Left forelimb (tissue), 1 donor: ENCODE measurements at places on chromosomes 4 and X.

- no peak for DNase-seq
Measured at GRCh38 chr4:19947349-19947748, 304.4 kb upstream of the SLIT2 start.

DNA sequence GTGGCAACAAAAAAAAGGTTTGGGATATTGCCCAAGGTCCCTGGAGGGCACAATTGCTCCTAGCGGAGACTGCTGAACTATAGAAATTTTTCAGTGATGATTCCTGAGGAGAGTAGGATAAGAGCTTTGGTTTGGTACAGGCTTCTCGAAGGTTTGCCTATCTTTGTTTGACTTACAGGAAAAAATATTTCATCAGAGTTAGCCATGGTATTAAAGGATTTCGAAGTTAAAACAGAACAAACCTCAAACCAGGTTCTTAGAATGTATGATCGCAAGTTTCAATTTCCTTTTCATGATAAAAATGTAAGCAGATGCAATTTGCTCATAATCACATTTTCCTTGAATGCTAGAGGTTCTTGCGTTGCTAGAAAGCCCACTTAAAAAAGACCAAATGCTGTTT is 1.7 kb downstream of the EGFL6 start:
- no peak for DNase-seq

DNA sequence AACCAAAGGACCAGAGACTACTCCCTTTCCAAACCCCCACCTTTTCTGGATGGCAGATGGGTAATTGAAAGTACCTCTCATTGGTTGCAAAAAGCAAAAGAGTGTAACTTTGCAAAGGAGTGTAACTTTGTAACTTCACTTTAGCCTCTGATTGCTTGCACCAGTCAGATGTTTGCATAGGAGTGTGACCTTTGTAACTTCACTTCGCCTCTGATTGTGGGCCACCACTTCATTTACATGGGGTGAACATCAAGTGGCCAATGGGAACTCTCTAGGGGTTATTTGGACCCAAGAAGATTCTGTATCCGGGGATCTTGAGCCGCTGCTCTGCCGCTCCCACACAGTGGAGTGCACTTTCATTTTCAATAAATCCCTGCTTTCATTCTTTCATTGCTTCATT is 9.9 kb upstream of the SLC25A43 start:
- DNase-seq = no peak

- DNase-seq = no peak
Measured at GRCh38 chrX:64350521-64350920, 44.7 kb downstream of the MTMR8 start.

DNA sequence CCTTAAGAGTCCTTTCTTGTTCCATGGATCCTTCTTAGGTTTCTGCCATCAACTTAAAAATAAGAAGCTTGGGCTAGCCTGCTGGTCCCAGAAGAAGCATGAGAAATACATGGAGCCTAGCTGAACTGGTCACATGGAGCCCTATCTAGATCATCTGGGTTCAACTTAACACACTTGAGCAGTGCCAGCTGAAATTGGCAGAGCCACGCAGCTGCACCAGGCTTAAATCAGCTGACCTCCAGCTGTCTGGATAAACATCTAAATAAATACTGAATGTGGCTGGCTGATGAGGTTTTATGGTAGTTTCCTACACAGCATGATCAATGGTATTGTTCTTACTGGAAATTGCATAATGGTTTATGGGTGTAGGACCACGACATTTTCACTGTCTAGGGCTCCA is 598.4 kb upstream of the FAM241A start:
- no peak for DNase-seq

- no peak for DNase-seq
Measured at GRCh38 chr4:128600996-128601871, 208.3 kb upstream of the JADE1 start.

- no peak for DNase-seq
Measured at GRCh38 chr4:82499738-82500434, 61.9 kb downstream of the TMEM150C start.

DNA sequence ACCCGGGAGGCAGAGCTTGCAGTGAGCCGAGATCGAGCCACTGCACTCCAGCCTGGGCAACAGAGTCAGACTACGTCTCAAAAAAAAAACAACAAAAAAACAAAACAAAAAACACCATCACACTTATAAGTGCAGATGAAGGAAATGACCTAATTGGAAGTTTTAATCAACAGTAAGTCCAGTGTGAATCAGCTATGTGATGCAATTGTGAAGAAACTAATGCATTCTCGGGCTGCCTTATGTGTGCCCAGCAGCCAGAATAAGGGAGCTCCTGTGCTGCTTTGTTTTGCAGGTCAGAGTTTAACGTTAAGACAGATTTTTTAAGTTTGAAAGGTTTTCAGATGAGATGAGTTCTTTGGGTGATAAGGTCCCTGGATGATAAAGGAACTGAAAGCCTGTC is 10.8 kb downstream of the DAPP1 start:
- no peak for DNase-seq

DNA sequence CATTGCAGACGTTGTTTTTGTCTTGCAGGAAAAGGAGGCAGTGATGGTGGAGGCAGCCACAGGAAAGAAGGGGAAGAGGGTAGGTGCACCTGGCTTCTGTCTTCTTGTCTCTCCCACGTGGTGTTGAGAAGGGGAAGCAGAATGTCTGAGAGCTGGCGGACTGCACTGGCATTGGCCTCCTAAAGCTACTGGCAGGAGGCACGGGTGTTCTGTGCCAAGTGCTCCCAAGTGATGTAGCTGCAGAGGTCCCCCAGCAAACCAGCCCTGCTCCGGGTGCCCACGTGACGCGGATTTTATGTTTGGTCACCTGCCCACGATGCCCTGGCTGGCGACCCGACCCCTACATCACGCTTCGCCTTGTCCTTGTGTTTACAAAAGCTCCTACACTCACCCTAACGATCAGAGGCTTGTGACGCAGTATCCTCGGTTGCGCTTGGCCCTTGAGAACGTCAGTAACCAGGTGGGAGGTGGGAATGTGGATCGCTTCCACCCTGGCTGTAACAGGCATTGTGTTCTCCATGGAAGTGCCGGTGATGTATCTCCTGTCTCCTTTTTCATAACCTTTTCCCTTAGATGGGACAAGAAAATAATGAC is 28.5 kb upstream of the XG start:
- no peak for DNase-seq

DNA sequence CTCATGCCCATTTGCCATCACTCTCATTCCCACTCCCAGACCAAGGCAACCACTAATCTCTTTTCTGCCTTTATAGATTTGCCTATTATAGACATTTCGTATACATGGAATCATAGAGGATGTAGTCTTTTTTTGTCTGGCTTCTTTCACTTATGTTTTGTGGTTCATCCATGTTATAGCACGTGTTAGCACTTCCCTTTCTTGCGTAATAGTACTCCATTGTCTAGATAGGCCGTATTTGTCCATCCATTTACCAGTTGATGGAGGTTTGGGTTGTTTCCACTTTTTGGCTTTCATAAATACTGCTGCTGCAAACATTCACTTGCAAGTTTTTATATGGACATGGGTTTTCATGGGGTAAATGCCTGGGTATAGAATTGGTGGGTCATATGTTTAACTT is 48.4 kb downstream of the KIF4A start:
- DNase-seq = no peak

- no peak for DNase-seq
Measured at GRCh38 chr4:96599752-96600151, 759.9 kb downstream of the PDHA2 start.

DNA sequence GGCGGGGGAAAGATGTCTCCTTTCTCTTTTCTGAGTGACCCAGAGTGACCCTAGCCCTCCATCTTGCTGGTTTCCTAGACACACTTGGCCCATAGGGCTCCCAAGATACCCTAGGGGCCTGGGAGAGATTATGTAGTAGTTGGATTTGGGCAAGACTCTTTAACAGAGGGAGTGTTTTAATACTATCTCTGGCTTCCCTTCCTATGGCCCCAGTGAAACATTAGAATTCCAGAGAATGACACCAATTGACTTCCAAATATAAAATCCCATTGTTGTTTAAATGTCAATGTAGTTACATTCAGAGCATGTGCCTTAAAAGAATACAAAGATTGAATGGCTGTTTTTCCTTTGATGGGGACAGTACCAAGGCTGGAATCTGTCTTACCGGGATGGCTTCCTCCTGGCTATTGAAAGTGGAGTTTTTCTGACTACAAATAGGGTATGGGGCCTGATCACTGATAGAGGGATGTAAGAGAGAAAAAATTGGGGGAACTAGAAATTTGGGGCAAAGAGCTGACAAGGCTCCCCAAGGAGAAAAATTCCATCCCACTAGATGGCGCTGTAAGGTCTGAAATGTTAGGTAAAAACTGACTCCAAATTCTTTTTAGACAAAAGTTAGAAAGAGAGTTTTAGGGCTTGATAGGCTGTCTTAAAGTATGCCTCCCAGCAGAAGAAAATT is 10.7 kb downstream of the TENT5D start:
- DNase-seq = no peak

DNA sequence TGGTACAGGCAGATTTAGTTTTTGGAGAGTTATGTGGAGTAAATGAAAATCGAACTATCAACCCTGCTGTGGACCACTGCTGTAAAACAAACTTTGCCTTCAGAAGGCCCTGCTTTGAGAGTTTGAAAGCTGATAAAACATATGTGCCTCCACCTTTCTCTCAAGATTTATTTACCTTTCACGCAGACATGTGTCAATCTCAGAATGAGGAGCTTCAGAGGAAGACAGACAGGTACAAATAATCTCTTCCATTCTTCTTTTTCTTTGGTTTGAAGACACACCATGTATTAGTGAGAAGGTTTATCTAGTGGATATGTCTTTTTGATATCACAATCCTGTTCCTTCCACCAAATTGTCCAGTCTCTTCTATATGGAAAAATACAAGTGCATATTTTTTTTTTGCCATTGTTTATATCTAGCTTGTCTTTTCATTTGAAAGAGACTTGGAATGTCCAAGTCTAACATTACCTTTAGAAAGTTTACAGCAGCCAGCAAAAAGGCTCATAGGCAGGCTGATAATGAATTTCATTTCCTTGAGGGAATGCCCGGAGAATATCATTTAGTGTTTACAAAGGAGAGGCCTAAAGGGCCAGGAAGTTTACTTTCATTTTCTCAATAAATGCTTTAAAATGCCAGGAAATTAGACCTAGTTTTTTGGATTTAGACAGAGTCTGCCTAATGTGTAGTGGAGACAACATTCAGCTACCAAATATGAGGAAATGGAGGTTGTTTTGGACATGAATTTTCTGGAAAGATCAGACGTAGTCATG is 18.6 kb downstream of the AFM start:
- DNase-seq = no peak

DNA sequence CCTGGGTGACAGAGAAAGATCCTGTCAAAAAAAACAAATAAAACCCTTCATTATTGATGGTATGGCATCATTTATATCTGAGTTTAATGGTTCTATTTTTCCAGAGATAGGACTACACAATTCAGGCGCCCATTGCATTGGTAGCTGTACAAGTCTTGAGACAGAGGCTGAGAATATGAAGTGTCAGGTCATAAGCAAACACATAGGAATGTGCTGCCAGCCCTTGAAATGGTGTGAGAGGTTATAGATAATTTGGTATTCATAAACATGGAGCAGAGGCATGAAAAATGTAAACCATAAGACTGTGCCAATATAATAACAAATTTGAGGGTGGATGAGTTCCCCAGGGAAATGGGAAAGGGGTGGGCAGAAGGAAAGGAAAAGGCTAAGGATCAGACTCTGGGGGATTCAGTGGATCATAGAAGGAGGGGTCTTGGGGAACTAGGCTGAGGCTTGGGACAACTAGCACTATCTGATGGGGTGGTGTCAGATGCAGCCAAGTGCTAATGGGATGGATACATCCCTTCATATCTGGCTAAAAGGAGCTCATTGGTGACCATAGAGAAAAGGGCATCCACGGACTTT is 50.8 kb downstream of the MAOA start:
- DNase-seq = no peak

- no peak for DNase-seq
Measured at GRCh38 chrX:69996113-69996468, 53.6 kb downstream of the AWAT2 start.

GRCh38 chr4:177171588-177171987 is 138.1 kb upstream of the NEIL3 start:
- no peak for DNase-seq

- DNase-seq = no peak
Measured at GRCh38 chr4:14257903-14258302, 630.4 kb upstream of the BOD1L1 start.

GRCh38 chr4:15042529-15043167 is 40.4 kb downstream of the CPEB2 start:
- DNase-seq = no peak

- no peak for DNase-seq
Measured at GRCh38 chr4:27397886-27398285, 537.2 kb downstream of the STIM2 start.

- no peak for DNase-seq
Measured at GRCh38 chr4:75822416-75822815, 79.8 kb downstream of the PPEF2 start.

DNA sequence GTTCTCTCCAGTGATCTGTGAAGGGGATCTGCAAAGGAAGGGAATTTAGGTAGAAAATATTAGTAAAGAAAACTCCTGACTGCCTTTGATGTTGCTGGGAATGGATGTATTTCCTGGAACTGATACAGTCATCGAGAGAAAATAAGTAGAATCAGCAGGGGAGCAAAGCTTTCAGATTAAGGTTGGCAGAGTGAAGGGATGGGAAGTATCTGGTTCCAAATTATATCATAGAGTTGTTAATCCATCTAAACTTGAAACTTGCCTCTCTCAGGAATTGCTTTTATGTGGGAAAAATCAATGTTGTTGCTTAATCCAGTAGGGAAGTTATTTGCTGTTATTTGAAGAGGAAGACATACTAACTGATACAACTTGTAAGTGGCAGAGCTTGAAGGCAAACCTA is 19.3 kb downstream of the EPHA5 start:
- no peak for DNase-seq

DNA sequence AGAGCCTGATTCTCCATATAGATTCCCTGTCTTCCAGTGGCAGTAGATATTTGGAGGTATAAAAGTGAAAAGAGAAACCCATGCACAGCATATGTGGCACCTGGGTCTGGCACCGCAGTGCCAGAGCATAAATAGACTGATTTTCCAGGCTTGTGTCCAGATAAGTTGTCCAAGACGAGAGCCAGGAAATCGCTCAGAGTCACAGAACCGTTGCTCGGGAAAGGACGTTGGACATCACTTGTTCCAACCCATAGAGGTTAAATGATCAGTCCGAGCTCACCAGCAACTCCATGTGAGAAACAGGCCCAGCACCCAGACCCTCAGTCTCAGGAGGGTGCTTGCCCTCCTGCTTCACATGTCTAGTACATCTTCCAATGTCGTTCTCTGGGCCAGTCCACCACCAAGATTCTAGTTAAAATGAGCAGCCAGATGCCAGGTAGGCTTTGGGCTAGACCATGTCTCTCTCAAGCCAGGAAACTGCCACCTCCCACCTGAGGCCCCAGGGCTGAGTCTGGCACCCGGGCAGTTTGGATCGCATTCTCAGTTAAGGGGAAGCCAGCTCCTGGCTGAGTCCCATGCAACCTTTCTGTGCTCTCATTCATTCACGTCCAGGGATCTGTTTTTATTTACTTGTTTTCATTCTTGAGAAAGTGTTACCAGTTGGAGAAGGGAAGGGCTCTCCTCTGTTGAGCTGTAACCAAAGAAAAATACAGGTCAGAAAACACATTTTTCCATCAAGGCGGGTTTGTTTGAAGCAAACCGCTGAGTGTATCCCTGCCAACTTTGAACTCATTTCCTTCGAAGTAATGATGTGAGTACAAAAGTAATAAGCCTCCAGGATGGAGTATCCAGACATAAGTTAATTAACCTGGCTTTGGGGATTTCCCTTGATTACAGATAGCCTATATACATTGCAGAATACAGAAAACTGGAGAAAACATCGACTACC is 91.7 kb downstream of the PHOX2B start:
- DNase-seq = no peak
